ENCODE measurements at places on chromosomes 4 and X.
A peak's percentile ranks its signal among the peaks of the same experiment; 100 is the strongest.

GRCh38 chrX:37796310-37796709, 16.5 kb downstream of the CYBB start:
- H3K27me3 ChIP-seq, result no peaks in the 10 kb centered on the region
- H3K4me1 ChIP-seq, result peaks cover 3% of the 10 kb centered on the region
- no peak overlapping the region for H3K27ac ChIP-seq
- DNase-seq, result no peak
- no peak overlapping the region for H3K4me3 ChIP-seq

DNA sequence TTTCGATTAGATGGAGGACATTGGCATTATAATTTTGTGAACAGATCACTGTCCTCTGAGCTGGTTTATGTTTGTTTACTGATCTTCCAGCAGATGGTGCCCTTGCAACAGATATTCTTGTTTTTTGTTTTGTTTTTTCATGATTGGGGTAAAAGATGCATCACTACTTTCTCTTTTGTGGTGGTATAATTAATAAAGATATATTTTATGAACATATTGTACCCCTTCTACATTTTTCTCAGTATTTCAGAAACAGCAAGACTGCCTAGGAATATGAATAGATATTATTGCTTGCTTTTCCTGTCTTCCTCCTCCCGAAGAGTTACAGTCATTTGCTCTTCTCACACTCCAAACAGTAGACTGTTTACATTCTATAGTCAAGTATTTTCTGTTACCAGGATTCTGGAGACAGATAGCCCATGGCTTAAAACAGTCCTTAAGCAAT, 905.2 kb downstream of the TRAM1L1 start:
- H3K27me3 ChIP-seq, result no peaks in the 10 kb centered on the region
- DNase-seq, result no peak
- no peak overlapping the region for H3K4me3 ChIP-seq
- H3K27ac ChIP-seq, result no peak overlapping the region
- no peaks in the 10 kb centered on the region for H3K36me3 ChIP-seq

- peak; percentile 14 for DNase-seq
- no peaks in the 10 kb centered on the region for H3K36me3 ChIP-seq
- H3K4me3 ChIP-seq, result no peak overlapping the region
- no peaks in the 10 kb centered on the region for H3K27me3 ChIP-seq
Measured at GRCh38 chrX:23901805-23902204, 5.9 kb downstream of the APOO start.

DNA sequence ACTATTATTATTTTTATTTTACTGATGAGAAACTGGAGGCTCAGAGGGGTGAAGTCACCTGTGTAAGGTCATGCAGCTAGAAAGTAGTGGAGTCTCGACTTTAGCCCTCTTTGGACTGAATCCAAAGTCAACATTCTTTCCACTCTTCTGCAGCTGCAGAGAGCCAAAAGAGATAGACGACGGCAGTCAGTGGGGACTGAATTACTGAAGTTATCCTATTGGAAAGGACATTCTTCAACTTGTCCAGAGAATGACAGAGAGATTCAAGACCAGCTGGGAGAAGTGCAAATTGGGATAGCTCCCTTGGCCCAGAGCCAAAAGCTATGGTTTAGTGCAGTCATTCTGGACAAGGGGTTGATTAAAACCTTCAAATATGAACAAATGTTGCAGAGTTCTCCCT, 42.5 kb downstream of the VGLL1 start:
- H3K4me1 ChIP-seq, result peaks cover 12% of the 10 kb centered on the region
- H3K36me3 ChIP-seq, result no peaks in the 10 kb centered on the region
- no peak for DNase-seq
- no peak overlapping the region for H3K4me3 ChIP-seq

GRCh38 chr4:109764376-109764775, 34.5 kb upstream of the PLA2G12A start:
- no peak for DNase-seq
- no peak overlapping the region for H3K4me3 ChIP-seq
- H3K4me1 ChIP-seq, result no peaks in the 10 kb centered on the region

GRCh38 chrX:40446921-40447320, 133.8 kb upstream of the ATP6AP2 start:
- no peaks in the 10 kb centered on the region for H3K36me3 ChIP-seq
- no peaks in the 10 kb centered on the region for H3K27me3 ChIP-seq
- no peak overlapping the region for H3K27ac ChIP-seq
- H3K4me1 ChIP-seq, result no peaks in the 10 kb centered on the region
- no peak for DNase-seq

DNA sequence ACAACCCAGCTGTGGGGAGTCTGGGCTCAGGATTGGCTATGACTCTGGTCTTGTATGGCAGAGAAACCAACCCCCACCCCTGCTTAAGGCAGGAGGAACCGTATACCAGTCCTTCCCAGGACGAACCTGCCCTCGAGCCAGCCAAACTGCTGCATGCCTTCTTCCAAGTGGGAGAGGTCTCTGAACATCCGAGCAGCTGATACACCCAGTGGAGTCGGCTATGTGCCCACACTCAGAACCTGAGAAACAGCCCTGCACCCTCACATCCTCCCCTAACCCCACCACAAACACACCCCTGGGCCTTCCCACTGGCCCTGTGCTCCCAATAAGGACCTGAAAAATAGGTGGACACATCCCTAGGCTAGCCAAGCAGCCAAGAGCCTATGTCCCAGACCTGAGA, 21.8 kb downstream of the C4orf33 start:
- no peak overlapping the region for H3K4me3 ChIP-seq
- H3K36me3 ChIP-seq, result peaks cover 8% of the 10 kb centered on the region
- no peak overlapping the region for H3K27ac ChIP-seq
- H3K27me3 ChIP-seq, result no peaks in the 10 kb centered on the region
- H3K4me1 ChIP-seq, result no peaks in the 10 kb centered on the region
- no peak for DNase-seq

GRCh38 chrX:111103246-111103645, 7.3 kb downstream of the PAK3 start:
- peaks cover 5% of the 10 kb centered on the region for H3K4me1 ChIP-seq
- no peak overlapping the region for H3K27ac ChIP-seq
- no peaks in the 10 kb centered on the region for H3K36me3 ChIP-seq
- no peak overlapping the region for H3K4me3 ChIP-seq

GRCh38 chr4:17670423-17670822, 56.0 kb downstream of the MED28 start:
- H3K4me3 ChIP-seq, result no peak overlapping the region
- DNase-seq, result no peak
- no peaks in the 10 kb centered on the region for H3K36me3 ChIP-seq
- peaks cover 50% of the 10 kb centered on the region for H3K27me3 ChIP-seq

DNA sequence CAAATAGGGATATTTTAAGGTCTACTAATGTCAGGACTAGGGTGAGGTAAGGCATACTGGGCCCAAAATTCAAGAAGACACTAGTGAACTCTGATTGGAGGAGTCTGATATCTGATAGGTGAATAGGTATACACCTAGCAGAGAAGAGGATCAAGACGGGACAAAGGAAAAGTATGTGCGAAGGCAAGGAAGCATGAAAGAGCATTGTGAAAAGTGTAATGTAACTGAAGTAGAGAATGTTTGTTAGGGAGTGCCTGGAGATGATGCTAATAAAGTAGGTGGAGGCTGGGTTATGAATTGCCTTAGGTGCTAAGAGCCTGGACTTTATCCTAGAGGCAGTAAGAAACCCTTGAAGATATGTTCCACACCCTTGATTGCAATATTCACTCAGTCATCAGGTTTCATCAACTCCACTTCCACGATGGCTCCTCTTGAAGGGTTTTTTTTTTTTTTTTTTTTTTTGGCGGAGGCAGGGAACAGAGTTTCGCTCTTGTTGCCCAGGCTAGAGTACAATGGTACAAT, 49.9 kb upstream of the XIAP start:
- H3K36me3 ChIP-seq, result no peaks in the 10 kb centered on the region
- H3K4me1 ChIP-seq, result peaks cover 2% of the 10 kb centered on the region
- no peak overlapping the region for H3K4me3 ChIP-seq
- no peaks in the 10 kb centered on the region for H3K27me3 ChIP-seq
- H3K27ac ChIP-seq, result no peak overlapping the region

DNA sequence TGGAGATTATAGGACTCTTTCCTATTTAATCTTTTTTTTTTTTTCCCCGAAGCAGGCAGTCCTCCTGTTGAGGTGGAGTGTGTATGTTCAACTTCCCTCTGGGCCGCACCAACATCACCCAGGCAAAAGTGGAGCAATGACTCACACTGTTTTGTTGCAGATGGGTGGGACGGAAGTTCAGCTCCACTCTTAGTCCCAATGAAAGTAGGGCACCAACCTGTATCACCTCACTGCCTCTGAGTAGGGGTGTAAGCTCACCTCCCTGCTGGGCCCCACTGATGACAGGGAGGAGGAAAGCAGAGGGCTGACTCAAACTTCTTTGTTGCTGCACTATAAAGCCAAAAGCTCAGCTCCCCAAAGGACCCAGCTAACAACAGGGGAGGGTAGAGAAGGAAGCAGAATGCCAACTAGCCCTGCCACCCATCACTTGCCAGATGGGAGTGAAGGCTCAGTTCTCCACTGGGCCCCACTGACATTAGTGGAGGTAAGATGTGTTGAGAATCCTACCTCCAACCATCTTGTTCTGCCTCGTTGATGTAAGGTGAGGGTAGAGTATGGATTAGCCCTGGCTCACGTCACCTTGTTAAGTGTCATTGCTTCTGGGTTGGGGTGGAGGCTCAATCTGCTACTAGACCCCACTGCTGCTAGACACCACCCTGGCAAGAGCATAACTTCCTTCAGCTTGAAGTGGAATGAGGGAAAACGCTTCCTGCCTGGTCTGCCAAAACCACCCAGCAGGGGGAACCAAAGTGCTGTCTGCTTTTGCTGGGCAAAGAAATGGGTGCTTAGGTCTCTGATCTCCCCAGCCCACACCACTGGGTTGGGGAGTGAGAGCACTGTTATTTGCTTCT, 14.1 kb downstream of the RPS6KA3 start:
- H3K27me3 ChIP-seq, result no peaks in the 10 kb centered on the region
- peaks cover 26% of the 10 kb centered on the region for H3K4me1 ChIP-seq
- H3K27ac ChIP-seq, result peak overlapping the region; percentile 91
- peaks cover 3% of the 10 kb centered on the region for H3K36me3 ChIP-seq
- H3K4me3 ChIP-seq, result no peak overlapping the region

GRCh38 chr4:41384992-41385391, 128.3 kb downstream of the UCHL1 start:
- H3K27ac ChIP-seq, result no peak overlapping the region
- no peak for DNase-seq
- no peaks in the 10 kb centered on the region for H3K36me3 ChIP-seq
- no peaks in the 10 kb centered on the region for H3K4me1 ChIP-seq
- no peak overlapping the region for H3K4me3 ChIP-seq

- no peaks in the 10 kb centered on the region for H3K36me3 ChIP-seq
- peaks cover 12% of the 10 kb centered on the region for H3K4me1 ChIP-seq
- no peaks in the 10 kb centered on the region for H3K27me3 ChIP-seq
- no peak overlapping the region for H3K27ac ChIP-seq
- no peak for DNase-seq
- H3K4me3 ChIP-seq, result no peak overlapping the region
Measured at GRCh38 chr4:110020646-110021443, 108.2 kb downstream of the EGF start.

DNA sequence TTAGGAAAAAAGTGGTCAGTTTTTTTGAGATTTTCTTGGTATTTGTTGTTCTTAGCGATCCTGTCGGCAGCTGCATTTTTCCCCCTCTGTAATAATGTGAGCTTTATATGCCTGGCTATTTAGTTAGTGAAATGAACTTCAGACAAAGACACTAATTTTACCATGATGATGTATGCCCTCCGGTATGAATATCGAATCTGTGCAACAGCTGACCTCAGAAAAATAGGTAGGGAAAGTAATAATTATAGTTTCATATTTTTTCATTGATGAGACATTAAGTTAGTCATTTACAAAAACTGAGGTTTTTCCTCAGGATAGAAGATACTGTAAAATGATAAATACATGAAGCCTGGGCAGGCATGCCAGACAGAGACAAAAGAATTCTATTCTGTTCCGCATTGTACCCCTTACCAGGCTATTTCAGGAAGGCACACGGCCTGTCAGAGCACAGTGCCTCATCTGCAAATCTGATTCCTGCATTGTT, 155.8 kb downstream of the SHROOM3 start:
- DNase-seq, result no peak
- H3K27ac ChIP-seq, result no peak overlapping the region
- H3K4me1 ChIP-seq, result no peaks in the 10 kb centered on the region
- no peak overlapping the region for H3K4me3 ChIP-seq
- H3K36me3 ChIP-seq, result peaks cover 3% of the 10 kb centered on the region

DNA sequence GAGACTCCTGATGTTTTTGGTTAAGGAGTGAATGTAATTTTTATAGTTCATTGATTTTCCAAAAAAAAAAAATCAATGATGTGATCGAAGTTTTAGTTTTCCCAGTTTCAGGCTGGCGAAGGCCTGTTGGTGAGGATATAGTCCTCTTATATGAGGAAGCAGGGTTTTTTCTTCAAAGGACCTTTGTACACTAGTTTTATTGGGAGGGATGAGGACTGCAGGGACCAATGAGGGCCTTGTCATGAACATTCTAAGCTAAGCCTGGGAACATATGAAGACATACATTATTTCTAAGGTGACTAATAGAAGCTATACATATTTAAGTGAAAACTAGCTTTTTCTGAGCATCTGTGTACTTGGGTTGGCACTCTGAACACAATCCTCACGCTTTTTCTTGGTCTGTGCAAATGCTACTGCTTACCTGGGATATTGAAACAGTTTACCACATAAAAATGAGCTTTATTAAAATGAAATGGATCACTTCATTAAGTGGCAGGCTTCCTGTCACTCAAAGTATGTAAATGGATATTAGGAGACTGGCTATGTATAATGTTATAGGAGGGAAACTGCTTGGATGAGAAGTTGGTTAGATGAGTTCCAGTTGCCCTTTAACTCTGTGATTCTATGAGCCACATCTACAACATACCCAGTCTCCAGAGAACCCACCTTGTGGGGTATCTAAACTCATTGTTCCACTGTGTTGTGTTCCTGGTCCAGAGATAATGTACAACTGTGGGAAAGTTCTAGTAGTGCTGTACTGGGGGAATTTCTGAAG, 43.5 kb downstream of the SLC4A4 start:
- no peak overlapping the region for H3K4me3 ChIP-seq
- no peak overlapping the region for H3K27ac ChIP-seq
- H3K36me3 ChIP-seq, result no peaks in the 10 kb centered on the region
- H3K4me1 ChIP-seq, result no peaks in the 10 kb centered on the region
- H3K27me3 ChIP-seq, result no peaks in the 10 kb centered on the region
- no peak for DNase-seq

DNA sequence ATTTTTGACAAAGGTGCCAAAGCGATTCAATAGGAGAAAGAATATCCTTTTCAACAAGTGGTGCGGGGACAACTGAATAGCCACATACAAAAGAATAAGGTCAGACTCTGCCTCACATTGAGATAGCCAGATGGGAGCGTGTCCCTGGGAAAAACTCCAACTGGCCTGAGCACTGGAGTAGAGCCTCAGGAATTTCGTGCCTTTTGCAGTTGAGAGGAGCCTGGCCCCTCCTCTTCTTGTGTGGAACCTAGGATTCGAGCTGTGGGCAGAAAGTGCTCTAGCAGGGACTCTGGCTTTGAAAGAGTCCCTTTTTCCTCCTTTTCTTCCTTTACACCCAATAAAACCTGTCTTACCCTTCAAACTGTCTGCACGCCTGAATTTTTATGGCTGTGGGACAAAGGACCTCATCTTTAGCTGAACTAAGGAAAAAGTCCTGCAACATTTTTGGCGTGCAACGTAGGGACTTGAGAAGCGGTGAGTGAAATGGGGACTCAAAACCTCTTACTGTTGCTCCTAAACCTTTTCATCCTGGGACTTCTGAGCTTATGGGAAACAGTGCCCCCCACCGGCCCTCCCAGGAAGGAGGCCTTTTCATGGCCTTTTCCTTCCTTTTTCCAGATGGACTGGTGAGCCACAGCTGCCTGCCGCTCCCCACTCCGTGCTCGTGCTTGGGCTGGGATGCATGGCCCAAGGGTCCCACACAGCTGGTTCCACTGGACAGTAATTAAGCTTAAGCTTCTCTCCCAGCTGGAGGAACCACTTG, 68.6 kb downstream of the BMP15 start:
- H3K27me3 ChIP-seq, result peaks cover 7% of the 10 kb centered on the region
- H3K27ac ChIP-seq, result no peak overlapping the region
- H3K4me3 ChIP-seq, result no peak overlapping the region
- no peaks in the 10 kb centered on the region for H3K36me3 ChIP-seq

All from T-helper 17 cell (primary cell).